Non-pigmented ciliary epithelial cell (primary cell): ENCODE measurements at places on chromosomes 12 and 14.

- DNase-seq, result no peak
Observed at GRCh38 chr12:57893431-57894353, 47.2 kb upstream of the CTDSP2 start.

- peak; percentile 73 for DNase-seq
Observed at GRCh38 chr12:123659996-123660727, 10.8 kb upstream of the TCTN2 start.

DNA sequence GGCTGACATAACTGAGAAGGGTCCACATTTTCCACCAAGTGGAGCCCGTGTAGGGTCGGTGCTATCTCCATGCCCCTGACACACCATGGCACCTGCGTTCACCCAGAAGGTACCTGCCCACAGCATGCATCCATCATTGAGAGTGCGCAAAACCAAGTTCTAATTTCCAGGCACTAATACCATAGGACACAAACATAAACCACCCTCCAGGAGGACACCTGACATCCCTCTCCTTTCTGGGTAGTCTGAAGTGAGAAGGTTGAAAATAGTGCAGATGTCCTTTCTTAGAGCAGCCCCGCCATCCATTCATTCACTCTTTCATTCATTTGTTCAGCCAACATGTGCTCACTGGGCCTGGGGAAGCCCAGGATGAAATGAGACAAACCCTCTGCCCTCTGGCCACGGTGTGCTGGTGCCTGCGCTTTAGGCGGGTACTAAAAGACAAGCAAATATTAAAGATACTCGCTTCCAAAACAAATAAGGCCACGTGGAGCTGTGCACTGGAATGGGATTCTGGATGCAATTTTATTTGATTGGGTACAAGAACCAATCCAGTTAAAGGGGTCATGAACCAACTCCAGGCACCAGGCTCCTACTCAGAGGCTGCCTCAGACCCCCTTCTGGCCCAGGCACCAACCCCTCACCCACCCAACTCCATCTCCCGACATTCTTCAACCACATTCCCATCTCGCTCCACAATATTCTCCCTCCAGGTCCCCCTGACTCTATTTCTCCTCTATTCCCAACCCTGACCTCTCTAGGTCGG, 1.2 kb downstream of the TTC7B start:
- no peak for DNase-seq

- DNase-seq, result no peak
Observed at GRCh38 chr14:22715186-22715812, 51.2 kb upstream of the OXA1L start.

GRCh38 chr14:46250113-46250703, 401.4 kb downstream of the RPL10L start:
- DNase-seq, result peak; percentile 4

DNA sequence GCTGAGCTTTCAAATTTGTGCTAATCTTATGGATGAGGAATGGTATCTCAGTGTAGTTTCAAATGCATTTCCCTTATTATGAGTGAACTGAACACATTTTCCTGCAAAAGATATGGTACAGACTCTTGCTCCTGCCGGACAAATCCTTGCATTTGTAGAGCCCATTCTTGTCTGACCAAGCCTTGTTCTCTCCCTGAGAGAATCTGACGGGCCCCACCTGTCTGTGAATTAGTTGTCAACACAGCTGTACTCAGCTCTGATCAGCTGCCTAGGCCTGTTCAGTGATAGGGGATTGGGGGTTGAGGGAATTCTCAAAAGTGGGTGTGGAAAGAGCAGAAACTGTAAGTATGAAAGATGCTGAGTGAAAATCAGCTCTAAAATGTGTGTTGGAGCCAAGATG, 42.8 kb upstream of the SCN8A start:
- DNase-seq, result no peak

DNA sequence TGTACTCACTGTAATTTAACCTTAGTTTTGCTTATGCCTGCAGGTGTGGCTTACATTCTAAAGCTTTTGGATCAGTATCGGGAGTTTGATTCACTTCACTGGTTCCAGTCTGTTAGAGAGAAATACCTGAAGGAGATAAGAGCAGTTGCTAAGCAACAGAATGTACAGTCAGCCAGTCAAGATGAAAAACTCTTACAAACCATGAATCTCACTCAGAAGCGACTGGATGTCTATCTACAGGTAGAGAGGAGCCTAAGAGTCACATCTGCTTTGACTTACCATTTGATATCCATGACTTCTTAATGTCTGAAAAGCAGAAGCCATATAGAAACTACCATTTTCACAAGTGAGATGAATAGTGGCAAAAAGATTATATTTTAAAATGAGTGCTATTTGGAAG, 56.5 kb downstream of the WASHC4 start:
- DNase-seq, result no peak

DNA sequence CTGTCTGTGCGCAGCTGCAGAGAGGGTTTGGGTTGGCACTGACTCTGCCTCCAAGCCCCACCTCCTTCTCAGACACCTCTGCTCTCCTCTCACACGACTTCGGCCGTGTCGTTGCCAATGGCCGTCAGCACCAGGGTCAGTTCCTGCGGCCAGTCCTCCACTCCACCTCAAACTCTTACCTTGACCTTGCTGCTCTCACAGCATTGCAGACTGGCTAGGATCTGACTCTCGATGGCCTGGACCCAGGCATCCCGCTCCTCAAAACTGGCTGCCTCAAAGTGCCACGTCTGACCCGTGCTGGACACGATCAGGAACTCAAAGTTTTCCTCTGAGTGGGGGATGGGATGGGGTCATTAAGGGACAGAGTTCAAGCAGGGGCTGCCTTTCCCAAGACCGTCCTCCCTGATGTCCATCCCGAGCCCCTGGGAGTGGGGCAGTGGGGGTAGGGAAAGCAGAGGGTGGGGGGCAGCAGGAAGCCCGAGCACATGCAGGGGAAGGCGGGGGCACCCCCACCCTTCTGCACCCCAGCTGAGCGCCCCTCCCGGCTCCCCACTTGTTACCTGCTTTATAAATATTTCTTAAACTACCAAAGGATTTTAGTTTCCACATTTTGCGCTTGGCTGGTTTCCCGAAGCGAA, 10.7 kb downstream of the AGAP2 start:
- no peak for DNase-seq

- DNase-seq, result no peak
Observed at GRCh38 chr12:45327823-45328383, 112.0 kb downstream of the ANO6 start.

GRCh38 chr12:118706437-118706836, 274.9 kb upstream of the SRRM4 start:
- DNase-seq, result no peak

DNA sequence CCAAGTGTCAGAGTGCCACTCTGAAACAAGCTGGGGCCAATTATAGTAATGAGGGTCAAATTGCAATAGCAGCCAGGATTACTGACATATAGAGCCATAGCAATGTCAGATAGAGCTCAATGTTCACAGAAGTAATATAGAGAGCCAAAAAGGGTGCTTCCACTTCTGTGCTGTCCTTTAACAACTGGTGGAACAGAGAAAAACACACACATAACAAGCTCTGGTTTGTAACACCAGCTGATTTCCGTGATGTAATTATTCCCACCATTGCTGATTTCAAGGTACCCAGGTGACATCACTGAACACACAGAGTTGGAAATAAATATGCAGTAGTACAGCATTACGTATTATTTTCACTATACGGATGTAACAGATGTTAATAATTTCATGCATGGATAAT, 3.0 kb upstream of the CLEC2B start:
- DNase-seq, result no peak

GRCh38 chr12:52268212-52268611, 6.2 kb upstream of the KRT86 start:
- no peak for DNase-seq

- DNase-seq, result peak; percentile 91
Observed at GRCh38 chr14:74886001-74886400, 4.3 kb downstream of the DLST start.

DNA sequence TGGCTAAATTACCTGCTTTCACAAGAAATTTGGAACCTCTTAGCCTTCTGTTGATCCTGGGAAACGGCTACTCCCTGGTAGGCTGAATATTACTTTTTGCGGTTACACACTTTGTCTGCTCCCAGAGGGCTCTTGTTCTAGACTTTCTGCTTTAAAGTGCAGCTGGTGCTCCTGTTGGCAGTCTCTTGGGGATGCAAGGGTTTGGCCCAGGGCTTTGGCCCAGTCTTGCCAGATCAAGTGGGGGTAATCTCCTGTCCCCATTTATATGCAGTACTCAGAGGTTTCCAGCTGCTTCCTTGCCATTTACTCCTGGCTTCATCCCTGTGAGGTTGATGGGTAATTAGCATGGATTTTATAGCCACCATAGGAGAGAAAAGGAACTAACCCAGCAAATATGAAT, 558.2 kb upstream of the MIS18BP1 start:
- DNase-seq, result no peak

GRCh38 chr14:103014466-103015228, 42.7 kb downstream of the CDC42BPB start:
- DNase-seq, result no peak

DNA sequence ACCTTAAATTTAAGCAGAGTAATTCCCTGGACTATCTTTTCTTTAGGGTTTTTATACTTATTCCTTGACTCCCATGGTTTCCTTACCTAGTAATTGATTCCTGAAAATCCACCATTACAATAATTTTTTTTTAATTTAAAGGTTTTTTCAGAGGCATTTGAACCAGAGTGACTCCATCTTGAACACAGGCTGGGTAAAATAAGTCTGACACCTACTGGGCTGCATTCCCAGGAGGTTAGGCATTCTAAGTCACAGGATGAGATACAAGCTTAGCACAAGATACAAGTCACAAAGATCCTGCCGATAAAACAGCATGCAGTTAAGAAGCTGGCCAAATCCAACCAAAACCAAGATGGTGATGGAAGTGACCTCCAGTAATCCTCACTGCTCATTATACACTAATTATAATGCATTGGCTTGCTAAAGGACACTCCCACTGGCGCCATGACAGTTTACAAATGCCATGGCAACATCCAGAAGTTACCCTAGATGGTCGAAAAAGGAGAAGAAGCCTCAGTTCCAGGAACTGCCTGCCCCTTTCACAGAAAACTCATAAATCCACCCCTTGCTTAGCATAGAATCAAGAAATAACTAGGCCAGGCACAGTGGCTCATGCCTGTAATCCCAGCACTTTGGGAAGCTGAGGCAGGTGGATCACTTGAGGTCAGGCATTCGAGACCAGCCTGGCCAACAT, 53.6 kb downstream of the SLC25A21 start:
- DNase-seq, result no peak

DNA sequence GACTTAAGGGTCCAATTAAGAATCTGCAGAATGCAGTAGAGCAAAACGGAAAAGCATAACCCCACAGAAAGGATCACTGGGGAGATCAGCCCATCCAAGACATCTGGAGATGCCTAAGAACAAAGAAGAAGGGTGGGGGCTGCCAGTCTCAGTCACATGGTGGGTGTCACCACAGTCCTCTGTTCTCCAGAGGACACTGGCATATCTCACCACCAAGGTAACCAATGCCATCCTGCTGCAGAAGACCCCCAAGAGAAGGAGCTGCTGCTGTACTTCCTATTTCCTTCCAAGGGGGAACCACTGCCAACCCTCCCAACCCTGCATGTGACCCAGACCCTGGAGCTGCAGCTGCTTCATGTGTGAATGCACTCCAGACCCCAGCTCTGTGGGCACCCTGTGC, 91.2 kb downstream of the PTGER2 start:
- no peak for DNase-seq

GRCh38 chr12:85076688-85077430, 40.7 kb downstream of the LRRIQ1 start:
- peak; percentile 92 for DNase-seq

GRCh38 chr12:106138633-106139421, at the start of gene NUAK1:
NUAK1 (minus strand) TSS chr12:106138954; CDS start chr12:106138653, 301 bp downstream.
- DNase-seq, result no peak

DNA sequence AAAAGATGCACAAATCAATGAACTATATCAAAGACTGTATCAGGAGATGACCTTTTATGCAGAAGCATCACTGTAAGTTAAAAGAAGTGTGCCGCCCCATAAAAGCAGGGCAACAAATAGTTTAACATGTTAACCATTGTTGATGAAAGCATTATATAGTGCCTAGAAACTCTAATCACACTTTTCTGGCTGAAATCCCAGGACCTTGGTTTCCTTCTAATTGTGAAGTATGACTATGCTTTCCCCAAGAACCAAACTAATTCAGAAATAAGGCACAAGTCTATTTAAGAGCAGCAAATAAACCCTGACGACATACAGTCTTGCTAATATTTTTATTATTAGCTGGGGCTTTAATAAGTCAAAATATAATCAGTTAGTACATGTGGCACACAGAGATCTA, 21.7 kb downstream of the RACGAP1 start:
- DNase-seq, result no peak

- no peak for DNase-seq
Observed at GRCh38 chr14:99721792-99722516, 37.9 kb downstream of the CYP46A1 start.

DNA sequence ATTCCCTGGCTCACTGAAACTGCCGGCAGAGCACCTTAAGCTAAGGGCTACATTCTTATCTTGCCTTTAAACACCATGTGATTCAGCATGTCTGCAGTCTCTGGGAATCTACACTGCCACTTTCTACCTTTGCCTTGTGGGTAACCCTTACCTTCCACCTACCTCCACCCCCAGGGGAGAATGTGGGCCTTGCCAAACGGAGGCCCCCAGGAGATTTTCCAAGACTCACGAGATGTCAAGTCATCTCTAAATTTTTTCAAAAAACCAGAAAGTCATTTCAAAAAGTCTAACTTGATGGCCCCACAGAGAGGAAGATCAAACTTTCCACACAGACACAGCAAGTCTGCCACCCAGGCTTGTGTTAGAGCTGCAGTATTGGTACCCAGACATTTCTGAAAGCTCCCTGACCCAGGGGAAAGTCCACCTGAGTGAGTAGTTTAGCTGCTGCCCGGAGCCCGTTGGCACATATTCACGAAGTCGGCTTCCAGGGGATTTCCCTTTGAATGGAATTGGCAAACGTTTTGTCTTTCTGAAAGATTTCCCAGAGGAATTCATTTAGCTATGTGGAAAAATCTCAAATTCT, 4.7 kb upstream of the PSMA6 start:
- no peak for DNase-seq

- no peak for DNase-seq
Observed at GRCh38 chr12:129152351-129153104, 299.2 kb downstream of the GLT1D1 start.

DNA sequence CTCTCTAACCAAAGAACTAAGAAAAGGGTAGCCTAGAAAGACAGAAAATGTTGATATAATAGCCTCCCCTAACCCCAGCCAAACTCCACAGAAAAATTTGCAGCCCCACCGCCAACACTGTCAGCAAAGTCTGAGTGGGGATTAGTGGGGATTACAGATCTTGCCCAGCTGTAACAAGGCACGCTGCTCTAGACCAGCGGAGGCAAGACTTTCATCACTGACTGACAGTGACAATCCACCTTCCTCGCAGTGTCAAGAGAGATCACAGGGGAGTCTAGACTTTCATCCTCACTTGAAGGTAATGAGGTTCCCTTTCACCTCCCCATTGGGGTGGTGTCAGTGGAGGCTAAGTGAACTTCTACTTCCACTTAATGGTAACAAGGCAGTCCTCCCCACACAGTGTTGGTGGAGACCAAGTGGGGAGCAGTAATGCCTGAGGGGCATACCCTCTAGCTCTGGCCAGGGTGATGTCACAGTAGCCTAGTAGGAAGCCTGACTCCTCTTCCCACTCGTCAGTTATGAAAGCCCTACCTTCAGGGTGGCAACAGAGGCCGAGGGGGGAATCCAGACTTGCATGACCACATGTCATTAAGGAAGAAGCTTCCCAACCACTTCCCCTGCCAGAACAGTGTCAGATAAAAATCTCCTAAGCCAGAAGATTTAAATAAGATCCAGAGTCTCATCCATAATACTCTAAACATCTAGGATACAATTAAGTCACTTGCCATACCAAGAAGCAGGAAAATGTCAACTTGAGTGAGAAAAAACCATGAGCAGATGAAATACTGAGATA, 91.7 kb upstream of the RASSF8 start:
- DNase-seq, result no peak

- DNase-seq, result no peak
Observed at GRCh38 chr12:110908377-110909152, 11.8 kb downstream of the MYL2 start.
